ENCODE measurements at places on chromosomes 11 and 22.

- DNase-seq = no peak
Measured at GRCh38 chr22:49317369-49317768, 510.3 kb downstream of the BRD1 start.

GRCh38 chr11:27388869-27389268 lies 25.9 kb upstream of the CCDC34 start:
- no peak for DNase-seq

GRCh38 chr11:9132203-9132878 lies 40.9 kb upstream of the SCUBE2 start:
- DNase-seq = no peak

- DNase-seq = peak; percentile 70
Measured at GRCh38 chr11:59669611-59670009, 773 bp upstream of the PATL1 start.

DNA sequence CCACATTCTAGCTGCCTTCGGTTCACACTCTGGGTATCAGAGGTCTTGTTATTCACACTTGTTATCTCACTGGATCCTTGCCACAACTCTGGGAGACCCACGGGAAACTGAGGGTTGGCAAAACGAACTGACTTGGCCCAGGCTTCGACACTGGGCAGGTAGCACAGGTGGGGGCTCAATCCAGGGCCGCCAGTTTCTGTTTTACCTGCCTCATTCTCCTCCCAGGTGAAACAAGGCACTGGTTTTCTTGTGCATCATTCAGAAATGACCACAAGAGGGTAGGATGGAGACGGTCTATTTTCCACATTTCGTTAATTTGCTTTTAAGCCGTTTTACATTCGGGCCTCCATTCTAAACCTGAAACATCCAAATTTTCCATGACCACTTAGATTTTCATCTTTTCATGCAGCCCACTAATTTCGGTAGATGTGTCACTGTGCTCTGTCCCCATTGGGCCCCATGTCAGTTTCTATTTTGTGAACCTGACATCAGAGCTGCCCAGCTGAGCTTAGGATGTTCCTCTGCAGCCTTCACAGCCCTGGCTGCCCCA lies 108.1 kb downstream of the KIAA1671 start:
- no peak for DNase-seq

DNA sequence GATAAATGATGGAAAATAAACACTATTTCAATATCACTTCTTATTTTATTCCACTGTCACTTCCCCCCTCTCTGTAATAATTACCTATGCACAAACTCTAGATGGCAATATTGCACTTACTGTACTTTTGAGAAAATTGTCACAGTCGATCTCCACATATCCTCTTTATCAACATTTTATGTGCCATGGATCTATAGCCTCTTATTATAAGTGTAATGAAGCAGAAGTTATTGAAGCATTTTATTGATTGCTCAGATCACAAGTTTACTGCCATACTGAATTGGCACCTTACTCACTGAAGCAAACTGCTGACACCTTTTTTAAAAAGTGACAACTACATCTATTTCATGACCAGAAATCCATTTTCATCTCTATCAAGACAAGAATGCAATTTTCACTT lies 133.4 kb downstream of the DCDC1 start:
- DNase-seq = no peak

DNA sequence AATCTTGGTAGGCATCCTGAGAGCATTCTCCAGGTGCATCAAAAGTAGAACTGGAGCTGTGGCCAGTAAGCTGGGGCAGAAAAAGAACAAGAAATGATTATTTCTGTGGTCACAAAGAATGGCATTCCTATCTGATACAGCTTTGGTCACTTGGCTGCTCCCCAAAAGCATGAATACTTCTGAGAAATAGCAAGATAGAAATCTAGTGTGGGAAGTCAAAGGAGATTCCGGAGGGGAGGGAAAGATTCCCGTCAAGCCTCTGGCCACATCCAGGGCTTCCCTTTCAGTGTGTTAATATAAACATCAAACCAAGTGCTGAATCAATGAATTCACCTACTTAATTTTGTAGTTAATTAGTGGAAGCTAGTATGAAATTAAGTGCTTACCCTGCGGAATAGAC lies 1185.4 kb downstream of the LRRC4C start:
- no peak for DNase-seq

DNA sequence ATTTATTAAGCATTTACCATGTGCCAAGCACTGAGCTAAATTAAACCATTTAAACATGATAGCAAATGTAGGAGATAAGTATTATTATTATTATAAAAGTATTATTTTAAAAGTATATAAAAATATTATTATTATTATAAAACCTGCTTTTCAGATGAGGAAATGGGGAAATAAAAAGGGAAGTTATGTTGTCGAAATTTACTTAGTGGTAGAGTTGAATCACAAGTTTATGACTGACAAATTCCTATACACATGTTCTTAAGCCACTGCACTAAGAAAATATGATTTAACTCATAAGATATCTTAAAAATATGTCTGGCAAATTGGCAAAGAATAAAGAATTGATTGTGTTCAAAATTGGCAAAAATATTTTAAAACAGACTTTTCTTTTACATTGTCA lies 53.8 kb downstream of the CASP12 start:
- DNase-seq = no peak

- DNase-seq = no peak
Measured at GRCh38 chr11:112294688-112295340, 34.2 kb upstream of the PLET1 start.

GRCh38 chr11:33172996-33173395 lies 11.7 kb upstream of the CSTF3 start:
- DNase-seq = no peak

- DNase-seq = no peak
Measured at GRCh38 chr22:38937036-38937435, 20.4 kb upstream of the APOBEC3A start.

DNA sequence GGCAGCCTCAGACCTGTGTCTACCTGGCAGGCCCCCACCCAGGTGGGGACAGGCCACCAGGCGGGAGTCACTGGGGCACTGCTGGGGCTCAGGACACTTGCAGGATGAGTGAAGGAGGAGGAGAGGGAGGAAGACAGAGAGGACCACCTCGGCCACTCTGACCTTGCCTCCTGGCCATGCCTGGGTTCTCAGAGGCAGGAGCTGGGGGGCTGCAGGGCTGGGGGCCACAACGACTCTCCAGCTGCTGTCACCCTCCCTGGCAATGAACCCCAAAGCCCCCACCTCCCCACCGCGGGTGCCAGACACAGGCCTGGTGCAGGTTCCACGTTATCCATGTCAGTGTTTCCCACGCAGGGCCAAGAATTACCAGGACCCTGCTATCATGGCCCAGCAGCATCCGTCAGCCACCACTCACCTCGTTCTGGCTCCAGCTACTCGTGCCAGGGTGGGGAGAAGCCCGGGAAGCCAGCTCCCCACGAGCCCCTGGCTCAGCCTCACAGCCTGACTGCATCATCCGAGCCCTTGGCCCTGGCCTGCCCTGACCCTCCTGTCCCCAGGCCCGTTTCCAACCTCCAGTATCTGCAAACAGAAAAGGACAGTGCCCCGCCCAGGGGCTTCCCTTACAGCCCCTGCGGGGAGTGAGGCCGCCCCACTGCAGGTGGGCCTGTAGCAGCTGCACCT lies 62.4 kb downstream of the BRD1 start:
- DNase-seq = no peak

- no peak for DNase-seq
Measured at GRCh38 chr22:47515384-47516125, 753.1 kb downstream of the TBC1D22A start.

DNA sequence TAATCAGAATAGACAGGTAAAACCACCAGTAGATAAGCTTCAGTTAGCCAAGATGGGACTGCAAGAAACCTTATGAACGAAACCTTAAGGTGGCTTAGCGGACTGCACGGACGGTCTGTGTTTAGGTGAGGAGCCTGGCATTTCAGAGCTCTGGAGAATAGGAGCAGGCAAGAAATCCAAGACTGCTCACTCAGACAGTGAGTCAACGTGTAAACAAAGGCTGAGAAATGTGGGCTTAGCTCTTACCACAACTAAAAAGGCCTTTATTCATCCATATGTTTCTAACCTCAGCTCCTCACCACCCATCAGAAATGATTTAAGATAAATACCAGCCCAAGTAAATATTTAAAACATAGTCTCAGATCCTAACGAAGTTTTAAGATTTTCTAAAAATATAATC lies 657.7 kb downstream of the OPCML start:
- no peak for DNase-seq

GRCh38 chr11:57638811-57639320 lies 10.8 kb downstream of the YPEL4 start:
- DNase-seq = no peak

DNA sequence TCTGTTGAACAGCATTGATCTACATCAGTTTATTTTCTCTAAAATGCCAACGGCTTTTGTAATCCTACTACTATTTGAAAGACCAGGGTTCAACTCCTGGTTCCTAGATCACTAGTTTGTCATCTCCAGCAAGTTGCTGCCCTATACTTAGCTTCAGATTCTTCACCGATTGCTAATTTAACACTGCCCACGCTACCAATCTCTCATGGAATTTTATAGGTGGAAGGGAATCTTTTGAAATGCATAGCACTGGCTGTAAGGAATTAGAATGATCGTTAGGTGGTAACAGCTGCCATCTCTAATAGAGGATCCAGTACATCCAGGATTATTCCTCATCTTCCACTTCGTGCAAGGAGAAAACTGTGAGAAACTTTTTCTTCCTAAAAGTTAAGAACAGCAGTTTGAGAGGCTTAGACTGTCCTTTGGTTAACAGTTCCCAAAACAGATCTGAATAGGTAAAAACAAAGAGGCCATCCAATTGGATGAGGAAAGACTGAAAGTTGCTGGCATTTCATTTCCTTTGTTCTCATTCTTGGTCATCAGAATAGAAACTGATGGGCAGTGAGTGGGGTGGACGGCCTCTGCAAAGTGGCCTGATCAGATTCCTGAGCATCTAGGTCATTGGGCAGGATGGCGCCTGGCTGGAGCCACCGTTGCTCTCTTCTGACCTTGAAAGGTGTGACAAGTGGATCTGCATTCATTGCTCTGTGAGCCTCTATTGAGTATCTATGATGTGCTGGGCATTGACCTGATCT lies 236.3 kb upstream of the SORL1-AS1 start:
- no peak for DNase-seq

DNA sequence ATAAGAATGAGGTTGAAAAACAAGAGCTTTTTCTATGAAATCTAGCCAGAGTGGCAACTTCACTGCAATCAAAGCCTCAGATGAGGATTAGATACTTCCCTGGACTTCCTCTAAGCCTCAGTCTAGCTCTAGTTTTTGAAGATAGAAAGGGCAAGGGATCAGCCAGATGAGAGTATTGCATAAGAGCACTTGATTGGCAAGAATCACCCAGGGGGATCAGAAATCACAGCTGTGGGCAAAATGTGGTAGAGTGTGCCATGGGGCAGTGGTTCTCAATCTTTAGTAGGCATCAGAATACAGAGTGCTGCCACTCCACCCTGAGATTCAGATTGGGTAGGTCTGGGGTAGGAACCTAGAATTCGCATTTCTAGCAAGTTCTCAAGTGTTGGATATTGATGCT lies 82.4 kb downstream of the EXT2 start:
- no peak for DNase-seq

GRCh38 chr11:75028724-75029123 lies 40.0 kb downstream of the NEU3 start:
- no peak for DNase-seq

DNA sequence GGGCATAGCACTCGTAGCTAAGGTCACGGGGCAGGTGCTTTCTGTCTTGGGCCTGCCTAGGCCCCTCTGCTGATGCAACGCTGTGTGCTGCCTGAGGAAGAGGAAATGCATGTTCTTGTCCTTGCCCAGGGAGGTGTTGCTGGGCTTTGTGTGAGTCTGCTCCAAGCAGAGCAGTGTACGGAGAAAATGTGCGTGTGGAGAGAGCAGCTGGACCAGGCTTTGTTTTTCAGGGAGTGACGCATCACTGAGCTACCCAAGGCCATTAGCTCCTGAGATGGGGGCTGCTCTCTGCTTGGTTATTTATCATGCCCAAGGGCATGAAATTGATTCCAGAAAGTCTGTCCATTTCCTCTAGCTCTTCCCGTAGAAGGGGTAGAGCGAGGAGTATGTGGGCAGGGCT lies 82.9 kb upstream of the THY1 start:
- DNase-seq = no peak

DNA sequence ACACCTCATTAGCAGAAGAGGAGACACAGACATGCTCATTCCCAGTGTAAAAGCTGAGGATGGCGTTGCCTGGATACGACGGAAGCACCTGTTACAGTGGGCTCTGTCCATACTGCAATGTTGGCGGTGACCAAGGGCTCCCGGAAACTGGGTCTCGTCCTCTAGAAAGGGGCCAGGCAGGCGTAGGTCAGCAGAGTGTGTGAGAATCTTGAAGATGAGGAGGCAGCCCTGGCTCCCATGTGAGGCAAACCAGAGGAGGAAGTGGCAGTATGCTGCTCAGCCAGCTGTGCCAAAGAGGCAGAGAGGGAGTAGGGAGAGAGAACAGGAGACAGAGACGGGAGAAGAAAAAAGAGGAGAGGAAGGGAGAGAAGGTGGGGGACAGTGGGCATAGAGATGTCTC lies 10.3 kb downstream of the LTO1 start:
- DNase-seq = no peak

- DNase-seq = no peak
Measured at GRCh38 chr11:78698612-78699011, 123.9 kb upstream of the NARS2 start.

- DNase-seq = no peak
Measured at GRCh38 chr22:41561335-41561734, 525 bp downstream of the CSDC2 start.

DNA sequence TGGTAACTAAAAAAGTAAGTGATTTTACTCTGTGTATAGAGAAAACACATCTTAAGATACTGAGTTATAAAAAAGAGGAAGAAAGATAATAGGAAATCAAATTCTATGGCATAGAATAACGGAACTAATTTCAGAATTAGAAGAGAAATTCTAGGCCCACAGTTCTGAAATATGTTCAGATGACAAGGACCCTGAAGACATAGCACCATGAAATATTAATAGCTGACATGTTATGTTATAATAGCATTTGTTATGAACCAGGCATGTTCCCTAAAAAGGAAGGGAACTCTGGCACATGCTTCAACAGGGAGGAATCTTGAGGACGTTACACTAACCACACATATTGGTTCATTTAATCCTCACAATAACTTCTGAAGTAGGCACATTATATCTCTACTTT lies 32.7 kb downstream of the PRDM10 start:
- no peak for DNase-seq

DNA sequence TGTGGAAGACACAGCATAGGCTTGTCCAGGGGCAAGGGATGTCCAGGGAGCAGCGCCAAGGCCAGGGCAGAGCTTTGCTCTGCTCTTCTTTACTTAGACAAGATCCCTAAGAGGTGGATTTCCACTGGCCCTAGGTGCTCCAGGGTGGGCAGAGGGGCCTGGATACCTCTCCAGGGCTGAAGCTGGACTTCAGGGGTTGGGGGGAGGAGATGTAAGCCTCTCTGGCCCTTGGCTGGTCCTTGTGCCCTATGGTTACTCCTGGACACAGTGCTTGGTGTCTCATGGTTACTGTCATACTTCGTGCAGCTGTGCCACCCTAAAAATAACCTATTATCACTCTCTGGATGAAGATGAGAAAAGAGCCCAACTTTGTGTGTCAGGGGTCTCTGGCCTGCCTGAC lies 12.9 kb upstream of the KCNJ11 start:
- no peak for DNase-seq

GRCh38 chr22:35023692-35024363 lies 42.1 kb upstream of the ISX start:
- DNase-seq = peak; percentile 47
